ENCODE measurements at places on chromosomes 7 and 10.
A peak's percentile ranks its signal among the peaks of the same experiment; 100 is the strongest.

- DNase-seq = peak; percentile 6
Measured at GRCh38 chr10:1643161-1643907, 94.0 kb downstream of the ADARB2 start.

- DNase-seq = peak; percentile 37
Measured at GRCh38 chr7:100694098-100694745, at the start of gene GIGYF1. Gene GIGYF1 (minus strand): TSS chr7:100694250. CDS start chr7:100688238, 6,012 bp downstream.

GRCh38 chr10:1274111-1274661, 218.0 kb downstream of the WDR37 start:
- DNase-seq = no peak

DNA sequence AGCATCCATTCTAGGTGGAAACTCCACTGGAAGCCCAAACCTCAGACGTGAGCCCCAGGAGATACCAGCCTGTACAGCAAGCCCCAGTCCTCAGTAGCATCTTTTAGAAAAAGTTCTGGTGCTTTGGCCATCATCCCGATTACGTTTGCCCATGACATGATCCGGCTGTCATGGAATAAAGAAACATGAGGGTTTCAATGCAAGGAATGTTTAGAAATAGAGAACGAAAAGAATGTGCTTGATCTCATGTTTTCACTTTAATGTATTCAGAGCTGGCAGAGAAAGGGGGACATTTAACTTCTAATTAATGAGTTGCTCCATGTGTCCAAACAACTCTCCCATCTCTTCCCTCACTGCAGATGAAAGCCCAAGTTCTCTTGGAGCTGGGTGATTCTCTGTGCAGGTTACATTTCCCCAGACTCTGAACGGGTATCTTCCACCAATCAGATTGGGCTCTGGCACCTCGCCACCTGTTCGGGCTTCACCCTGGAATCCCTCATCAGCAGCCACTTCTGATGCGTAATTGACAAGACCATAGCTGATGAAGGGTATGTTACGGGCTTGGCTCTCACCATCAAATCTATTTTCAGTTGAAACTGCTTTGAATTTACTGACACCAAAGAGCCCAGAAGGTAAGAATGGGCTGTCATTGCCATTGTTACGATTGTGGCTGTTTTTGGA, 165.3 kb downstream of the PLXNA4 start:
- no peak for DNase-seq

DNA sequence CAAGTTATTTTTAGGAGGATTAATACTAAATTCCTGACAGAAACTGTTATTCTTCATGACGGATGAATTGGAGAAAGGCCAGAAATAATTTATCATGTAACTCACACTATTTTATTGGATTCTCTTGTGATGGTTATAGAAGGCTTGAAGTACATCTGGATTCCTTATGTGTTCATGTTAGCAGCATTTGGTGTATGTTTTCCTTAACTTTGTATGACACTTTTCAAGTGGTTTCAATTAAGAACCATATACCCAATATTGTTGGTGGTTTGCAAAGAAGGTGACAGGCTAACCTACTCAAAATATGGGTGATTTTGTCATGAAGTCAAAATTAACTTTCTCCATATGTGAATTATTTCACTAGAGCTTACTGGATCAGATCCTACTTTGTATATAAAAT, 532.2 kb upstream of the CNTNAP2 start:
- no peak for DNase-seq

DNA sequence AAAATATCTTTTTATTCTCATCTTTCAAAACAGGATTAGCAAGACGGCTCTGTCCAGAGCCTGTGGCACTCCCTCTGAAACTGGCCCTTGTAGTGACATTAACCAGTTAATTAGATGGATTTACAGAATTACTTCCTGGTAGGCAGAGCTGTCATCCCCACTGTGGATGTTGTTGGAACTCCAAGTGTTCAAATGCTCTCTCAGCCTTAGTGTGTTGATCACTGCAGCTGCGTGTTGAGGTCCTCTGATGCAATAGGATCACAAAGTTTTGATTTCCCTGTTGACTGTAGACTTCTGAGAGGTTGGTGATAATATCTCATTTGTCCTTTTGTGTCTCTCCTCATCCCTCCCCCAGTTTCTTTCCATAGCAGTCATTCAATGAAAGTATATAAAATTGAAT, 117.3 kb upstream of the CDK6 start:
- no peak for DNase-seq

DNA sequence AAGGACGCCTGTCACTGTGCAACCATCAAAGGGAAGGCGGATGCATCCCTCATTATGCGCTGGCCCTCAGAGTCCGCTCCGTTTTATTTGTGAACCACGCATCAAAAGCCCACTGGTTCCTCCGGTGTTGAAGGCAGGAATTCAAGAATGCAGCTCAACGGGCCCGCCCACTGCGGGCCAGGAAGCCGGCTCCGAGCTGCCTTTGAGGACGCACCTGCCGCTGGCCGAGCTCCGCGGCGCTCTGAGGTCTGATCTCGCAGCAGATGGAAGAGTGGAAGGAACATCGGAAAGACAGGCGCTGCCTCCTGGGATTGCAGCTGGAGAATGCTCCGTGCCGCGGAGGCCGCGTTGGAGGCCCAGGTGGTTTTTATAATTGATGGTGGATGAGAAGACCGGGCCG, 56.9 kb upstream of the ADGRA1 start:
- no peak for DNase-seq

Data from stimulated activated CD4-positive, alpha-beta T cell treated with anti-CD3 and anti-CD28 coated beads, TNF-alpha, amount 100 ng/mL, for 24 hours (primary cell).